ENCODE measurements at places on chromosomes 16 and 17.

- DNase-seq = no peak
Observed at GRCh38 chr16:17252064-17252463, 218.7 kb downstream of the XYLT1 start.

GRCh38 chr16:2481676-2482075 lies 6.7 kb downstream of the TBC1D24 start:
- DNase-seq = no peak

DNA sequence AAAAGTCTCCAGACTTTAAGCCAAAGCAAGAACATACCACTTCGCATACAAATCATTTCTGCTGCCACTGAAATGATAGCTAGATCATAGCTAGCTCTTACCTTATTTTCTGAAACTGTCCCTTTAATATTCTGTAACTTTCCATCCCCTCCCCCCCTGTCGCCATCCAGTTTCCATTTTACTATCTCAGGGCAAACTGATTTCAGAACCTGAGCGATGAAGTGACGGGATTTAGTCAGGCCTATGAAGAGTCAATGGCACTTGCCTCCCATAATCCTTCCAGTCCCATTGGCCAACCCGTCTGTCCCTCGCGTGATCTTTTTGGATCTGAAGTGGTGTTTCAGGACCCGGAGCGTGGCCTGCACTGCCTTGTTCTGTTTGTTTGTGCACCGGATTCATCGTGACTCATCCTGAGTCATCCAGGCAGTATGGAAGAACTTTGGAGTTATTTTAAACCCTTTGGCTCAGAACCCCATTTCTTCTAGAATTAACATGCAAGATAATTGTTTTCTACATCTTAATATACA lies 199.8 kb upstream of the CHMP6 start:
- no peak for DNase-seq

- no peak for DNase-seq
Observed at GRCh38 chr17:56973520-56973919, 4.4 kb upstream of the SCPEP1 start.

DNA sequence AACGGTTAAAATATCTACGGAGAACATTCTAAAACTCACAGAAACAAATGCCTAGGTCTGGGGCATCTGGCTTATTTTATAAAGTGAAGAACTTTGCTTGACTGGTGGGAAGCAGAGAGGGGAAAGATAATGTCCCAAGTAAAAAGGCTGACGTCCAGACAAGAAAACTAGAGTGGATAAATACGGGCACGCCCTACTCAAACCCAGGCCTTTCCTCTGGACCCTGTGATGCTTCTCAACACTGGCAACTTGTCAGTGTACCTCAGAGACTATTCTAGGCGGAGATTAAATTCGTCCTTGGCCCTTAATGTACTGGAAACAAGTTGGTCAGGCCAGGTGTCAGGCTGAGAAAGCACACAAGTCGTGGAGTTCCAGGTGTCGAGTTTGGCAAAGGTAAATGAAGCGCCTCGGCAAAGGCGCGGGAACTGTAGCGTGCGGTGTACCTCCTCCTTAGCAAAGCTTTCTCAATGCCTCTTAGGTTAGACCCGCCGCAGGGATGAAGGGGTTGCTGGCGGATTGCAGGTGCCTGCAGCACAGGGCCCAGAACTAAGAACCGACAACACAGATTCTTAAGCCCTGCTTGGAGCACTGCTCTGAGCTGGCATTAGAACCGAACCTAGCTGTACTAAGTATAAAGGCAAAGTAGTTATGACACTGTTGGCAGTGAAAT lies 668 bp upstream of the UNK start:
- DNase-seq = no peak

GRCh38 chr17:75763613-75764416 lies 1.2 kb downstream of the GALK1 start:
- no peak for DNase-seq

DNA sequence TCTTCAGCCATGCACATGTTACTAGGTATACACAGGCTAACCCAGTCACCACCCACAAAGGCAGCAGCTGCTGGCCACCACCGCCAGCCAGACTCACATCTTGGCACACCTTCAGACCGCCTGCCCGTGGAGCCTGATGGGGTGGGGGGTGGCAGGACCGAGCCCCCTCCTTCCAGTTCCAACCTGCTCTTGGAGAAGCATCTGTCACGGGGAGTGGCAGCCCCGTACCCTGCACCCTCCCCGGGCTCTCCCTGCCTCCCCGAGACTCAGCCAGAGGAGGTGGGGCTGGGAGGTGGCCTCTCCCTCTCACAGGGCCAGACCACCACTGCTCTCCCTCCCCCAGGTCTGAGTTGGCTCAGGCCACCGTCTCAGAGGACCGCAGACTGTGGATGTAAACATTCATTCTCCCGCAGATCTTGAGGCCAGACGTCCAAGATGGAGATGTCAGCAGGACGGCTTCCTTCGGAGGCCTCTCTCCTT lies 11.3 kb upstream of the RBFOX3 start:
- no peak for DNase-seq

DNA sequence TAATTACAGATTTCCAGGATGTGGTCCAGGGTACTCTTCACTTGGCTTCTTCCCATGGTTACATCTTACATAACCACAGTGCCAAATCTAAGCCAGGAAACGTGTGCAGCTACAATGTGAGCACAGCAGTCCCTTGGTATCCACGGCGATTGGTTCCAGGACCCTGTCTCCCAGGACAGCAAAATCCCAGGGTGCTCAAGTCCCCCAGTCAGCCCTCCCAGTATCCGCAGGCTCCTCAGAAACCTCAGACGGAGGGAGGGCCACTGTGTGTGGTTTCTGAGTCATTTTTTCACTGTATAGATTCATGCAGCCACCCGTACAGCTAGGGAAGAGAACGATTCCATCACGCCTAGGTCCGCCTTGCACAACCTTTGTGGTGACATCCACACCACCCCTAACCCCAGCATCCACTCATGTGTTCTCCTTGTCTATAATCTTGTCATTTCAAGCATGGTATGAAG lies 11.1 kb upstream of the ATP2C2 start:
- DNase-seq = no peak

GRCh38 chr17:55527540-55528118 lies 16.4 kb upstream of the SMIM36 start:
- DNase-seq = no peak

GRCh38 chr16:1030473-1030901 lies 42.1 kb upstream of the SSTR5 start:
- no peak for DNase-seq

DNA sequence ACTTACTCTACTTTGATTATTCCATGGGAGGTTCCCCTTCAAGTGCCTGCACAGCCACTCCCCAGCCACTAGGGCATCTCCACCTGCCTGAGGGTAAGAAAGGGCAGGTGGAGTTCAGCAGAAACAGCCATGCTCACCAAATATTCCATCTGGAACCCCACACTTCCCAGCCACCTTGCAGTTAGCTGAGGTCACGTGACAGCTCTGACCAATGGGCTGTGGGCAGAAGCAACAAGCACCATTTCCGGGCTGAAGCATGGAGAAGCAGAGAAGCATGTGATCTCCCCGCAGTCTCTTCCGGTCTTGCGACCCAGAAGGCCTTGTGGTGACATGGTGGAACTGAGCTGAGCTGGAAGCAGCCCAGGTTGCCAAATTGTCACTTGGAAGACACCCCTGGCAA lies 108.6 kb downstream of the CCT6B start:
- DNase-seq = no peak

- DNase-seq = no peak
Observed at GRCh38 chr17:40355804-40356758, 8.5 kb downstream of the GJD3 start.

GRCh38 chr17:58605986-58606385 lies 85.9 kb downstream of the TEX14 start:
- no peak for DNase-seq

DNA sequence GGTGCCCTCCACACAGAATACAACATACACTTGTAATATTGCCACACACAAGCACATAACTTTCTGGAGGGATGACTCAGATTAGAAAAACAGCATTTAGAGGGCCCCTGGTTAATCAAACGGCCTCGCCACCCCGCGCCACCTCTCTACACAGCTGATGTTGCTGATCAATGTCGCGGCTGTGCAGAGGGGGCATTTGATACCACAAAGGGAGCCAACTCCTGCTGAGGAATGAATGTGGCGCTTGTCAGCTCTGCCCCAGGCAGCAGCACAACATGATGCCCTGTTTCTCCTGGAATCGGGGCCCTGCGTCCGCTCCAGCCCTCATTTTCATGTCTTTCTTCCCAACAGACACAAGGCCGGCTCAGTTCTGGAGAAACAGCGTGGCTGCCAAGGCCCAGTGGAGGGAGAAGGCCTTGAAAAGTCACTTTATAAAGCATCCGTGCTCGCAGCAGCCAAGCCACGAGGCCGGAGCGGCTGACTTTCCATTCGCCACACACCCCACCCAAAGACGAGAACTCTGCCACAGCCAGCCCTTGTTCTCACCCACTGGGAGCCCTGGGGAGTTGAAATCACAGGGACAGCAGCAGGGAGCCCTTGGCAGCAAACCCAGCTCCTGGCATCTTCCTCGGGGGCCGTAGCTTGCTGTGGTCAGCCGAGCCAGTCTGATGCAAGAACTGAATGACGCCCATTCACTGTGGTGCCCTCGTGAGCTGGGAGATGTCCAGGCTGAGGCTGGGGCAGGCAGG lies 65.6 kb downstream of the XYLT1 start:
- no peak for DNase-seq

DNA sequence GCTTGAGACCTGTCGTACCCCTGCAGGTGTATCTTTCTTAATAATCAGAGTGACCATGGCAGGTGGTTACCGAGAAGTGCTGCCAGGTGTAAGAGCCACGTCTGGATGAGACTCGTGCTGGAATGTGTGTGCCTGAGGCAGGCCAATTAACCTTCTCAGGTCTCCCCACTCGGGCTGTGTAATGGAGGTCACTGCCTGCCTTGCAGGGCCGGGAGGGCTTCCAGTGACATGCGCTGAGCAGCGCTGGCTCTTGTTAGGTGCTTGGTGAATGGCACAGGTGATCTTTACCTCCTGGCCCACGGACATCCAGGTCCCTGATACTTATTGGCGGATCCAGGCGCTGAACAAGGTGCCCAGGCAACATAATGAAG lies 4.6 kb upstream of the GSE1 start:
- DNase-seq = no peak

- no peak for DNase-seq
Observed at GRCh38 chr16:68790130-68790761, 53.1 kb upstream of the TANGO6 start.

GRCh38 chr17:31291820-31292219 lies 5.2 kb downstream of the OMG start:
- DNase-seq = no peak

DNA sequence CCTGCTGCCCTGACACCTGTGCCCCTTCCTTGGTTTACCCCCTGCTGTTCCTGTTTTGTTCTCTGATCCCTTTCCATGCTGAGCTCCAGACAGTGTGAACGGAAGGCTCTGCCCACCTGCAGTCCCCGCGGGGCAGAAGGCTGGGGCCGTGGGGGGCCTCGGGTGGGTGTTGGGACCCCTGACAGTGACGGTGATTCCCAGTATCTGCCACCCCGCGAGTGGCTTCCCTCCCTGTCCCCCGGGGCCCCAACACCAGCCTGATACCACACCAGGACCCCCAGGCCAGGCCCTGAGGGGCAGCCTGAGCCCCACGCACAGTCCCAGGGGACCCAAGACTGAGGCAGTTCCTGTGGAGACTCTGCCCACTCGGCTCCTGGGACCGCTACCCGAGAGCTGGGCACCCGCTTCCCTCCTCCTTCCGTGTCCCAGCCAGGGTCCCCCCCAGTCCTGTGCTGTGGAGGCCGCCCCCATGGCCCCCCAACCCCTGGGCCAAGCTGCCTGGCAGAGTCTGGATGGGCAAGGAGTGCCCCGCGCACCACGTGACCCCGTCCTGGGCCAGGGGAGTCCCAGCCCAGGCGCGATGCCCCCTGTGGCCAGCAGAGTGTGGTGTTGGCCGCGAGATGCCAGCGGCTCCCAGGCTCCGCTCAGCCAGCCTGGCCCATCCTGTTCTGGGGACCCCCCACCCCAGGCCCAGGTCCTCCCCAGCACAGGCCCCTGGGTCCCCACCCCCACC lies 10.0 kb upstream of the C1QTNF8 start:
- DNase-seq = no peak

DNA sequence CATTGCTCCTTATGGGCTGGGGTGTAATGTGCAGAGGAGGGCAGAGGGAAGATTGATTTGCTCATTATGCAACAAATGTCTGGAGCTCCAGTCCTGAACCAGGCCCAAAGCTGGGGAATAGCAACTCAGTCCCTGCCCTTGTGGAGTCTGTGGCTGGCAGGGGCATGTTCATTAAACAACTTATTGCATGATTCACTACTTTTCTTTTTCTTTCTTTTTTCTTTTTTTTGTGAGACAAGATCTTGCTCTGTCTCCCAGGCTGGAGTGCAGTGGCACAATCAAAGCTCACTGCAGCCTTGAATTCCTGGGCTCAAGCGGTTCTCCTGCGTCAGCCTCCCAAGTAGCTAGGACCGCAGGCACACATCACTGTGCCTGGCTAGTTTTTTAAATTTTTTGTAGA lies 23.1 kb downstream of the MSI2 start:
- DNase-seq = no peak

- DNase-seq = no peak
Observed at GRCh38 chr16:10971560-10971961, 27.2 kb downstream of the CLEC16A start.

GRCh38 chr16:78669994-78670393 lies 570.5 kb downstream of the WWOX start:
- no peak for DNase-seq

- no peak for DNase-seq
Observed at GRCh38 chr17:63826468-63827001, 696 bp upstream of the PSMC5 start.

DNA sequence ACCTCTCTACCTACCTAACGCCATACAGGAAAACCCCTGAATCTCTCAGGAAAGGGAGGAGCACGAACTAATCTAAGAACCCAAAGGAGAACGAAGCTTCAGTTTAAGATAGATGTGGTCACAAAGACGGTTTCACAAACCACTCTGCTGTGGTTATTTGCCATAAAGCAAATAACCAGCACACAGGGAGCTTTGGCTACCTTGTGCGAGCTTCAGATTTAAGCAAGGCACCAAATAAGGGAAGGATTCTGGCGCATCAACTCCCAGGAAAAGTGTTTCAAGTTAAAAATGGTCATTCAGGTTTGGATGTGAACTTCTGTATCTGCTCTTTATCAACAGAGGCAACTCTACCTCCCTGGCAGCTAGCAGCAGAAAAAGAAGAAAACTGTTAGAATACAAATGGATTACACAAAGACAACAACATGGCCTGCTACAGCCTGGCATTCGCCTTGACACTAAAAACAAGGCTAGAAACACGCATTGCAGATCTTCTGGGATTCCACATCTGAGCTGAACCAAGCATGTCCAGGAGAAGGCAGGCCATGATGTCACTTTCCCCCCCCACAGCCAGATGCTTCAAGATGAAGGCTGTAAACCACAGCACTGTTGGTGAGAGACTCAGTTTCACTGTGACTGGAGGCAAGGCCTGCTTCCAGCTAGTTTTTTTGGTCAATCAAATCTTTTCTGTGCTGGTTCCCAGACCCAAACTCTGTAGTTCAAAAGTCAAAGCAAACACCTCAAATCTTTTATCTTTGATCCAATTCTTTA lies 43.6 kb downstream of the SMG6 start:
- no peak for DNase-seq

Data from esophagus squamous epithelium (tissue), 5 donors.